ENCODE measurements at places on chromosomes 4 and X.

DNA sequence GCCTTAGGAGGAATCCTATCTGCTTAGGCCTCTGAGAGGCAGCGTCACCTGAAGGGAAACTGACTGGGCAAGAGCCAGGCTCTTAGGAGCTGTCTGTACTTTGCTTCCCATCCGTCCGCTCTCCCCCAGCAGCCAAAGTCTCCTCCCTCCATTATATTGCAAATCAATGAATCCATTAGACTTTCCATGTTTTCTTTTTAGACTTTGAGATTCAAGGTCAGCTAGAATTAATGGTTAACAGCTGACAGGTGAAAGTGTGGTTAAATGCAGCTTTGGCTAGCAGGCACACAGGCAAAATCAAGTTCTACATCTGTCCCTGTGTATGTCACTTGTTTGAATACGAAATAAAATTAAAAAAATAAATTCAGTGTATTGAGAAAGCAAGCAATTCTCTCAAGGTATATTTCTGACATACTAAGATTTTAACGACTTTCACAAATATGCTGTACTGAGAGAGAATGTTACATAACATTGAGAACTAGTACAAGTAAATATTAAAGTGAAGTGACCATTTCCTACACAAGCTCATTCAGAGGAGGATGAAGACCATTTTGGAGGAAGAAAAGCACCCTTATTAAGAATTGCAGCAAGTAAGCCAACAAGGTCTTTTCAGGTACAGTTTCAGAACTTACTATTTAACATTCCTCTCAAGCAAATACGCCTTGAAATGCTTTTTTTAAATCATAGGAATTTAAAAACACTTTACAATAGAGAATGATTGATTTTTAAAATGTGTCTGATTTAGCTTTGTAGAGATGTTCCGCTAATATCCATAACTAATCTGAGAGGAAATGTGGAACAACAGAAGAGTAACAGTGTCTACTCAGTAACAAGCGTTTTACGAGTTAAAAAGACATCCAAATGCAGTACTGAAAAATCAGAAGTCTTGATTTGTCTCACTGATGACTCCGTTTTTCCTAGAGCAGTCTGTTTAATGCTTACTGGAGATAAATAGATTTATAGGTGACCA, at the start of gene F11:
TSS of gene F11 (plus strand) at position 507 of the 970 bp plus-strand sequence. CDS start 948 bp downstream, outside the sequence.
- no peak for DNase-seq

- DNase-seq: no peak
These were observed 5.5 kb upstream of the OPRPN start for GRCh38 chr4:70392057-70392776.

DNA sequence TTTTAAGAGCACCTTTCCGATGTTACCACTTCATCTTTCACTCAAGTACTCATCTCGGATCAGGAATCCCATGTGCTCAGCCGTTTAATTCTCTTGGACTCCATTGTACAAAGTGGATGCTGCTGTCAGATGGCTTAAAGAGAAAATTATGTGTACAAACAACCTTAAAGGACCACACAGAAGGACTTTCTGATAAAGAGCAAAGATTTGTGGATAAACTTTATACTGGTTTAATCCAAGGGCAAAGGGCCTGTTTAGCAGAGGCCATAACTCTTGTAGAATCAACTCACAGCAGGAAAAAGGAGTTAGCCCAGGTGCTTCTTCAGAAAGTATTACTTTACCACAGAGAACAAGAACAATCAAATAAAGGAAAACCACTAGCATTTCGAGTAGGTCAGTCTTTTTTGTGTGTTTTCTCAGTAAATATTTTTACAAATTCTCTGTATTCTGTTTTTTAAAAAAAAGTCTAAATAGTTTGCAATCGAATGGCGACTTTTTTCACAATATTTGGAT, 20.1 kb downstream of the MMAA start:
- no peak for DNase-seq

- no peak for DNase-seq
These were observed 19.2 kb downstream of the SH3RF1 start for GRCh38 chr4:169251291-169252235.

DNA sequence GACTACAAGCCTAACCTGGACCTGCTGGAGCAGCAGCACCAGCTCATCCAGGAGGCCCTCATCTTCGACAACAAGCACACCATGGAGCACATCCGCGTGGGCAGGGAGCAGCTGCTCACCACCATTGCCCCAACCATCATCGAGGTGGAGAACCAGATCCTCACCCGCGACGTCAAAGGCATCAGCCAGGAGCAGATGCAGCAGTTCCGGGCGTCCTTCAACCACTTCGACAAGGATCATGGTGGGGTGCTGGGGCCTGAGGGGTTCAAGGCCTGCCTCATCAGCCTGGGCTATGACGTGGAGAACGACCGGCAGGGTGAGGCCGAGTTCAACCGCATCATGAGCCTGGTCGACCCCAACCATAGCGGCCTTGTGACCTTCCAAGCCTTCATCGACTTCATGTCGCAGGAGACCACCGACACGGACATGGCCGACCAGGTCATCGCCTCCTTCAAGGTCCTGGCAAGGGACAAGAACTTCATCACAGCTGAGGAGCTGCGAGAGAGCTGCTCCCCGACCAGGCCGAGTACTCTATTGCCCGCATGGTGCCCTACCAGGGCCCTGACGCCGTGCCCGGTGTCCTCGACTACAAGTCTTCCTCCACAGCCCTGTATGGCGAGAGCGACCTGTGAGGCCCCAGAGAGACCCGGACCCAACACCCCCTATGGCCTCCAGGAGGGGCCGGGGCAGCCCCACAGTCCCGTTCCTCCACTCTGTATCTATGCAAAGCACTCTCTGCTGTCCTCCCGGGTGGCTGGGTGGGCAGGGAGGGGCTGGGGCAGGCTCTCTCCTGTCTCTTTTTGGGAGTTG, 486.2 kb downstream of the TRAM1L1 start:
- DNase-seq: no peak

GRCh38 chr4:913280-913618, 18.9 kb downstream of the GAK start:
- no peak for DNase-seq

All from activated naive CD4-positive, alpha-beta T cell treated with anti-CD3 and anti-CD28 coated beads for 36 hours (primary cell).